ENCODE measurements at places on chromosomes 12 and 14.
A peak's percentile ranks its signal among the peaks of the same experiment; 100 is the strongest.

DNA sequence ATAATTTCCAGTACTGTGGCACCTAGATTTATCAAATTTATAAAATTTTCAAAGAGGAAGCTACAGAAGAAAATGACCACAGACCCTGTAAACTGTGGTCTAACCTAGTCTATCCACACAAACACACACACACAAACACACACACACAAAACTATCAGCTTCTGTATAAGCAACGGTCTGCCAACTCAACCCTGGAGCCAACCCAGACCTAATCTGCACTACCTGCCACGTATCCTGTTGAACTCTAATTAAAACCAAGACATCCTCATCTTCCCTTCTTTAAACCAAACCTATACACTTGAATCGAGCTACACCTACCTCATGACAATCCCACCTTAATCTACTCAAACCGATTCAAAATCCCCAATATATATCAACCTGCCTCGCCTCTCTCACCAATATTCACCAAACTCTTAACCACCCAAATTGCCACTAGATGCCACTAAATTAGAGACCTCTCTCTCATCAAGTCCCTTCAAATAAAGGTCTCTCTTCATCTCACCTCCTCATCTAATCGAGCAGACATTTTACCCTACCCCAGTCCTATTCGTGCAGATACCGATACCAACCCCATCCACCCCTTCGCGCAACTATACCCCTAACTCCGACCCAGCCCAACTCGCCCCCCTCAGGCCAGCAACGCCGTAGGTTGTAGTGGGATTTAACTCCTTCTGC lies 808 bp downstream of the ACIN1 start:
- DNase-seq: no peak

GRCh38 chr14:33510063-33510481 lies 440.8 kb downstream of the EGLN3 start:
- DNase-seq: no peak

GRCh38 chr14:76227450-76228050 lies 75.8 kb downstream of the GPATCH2L start:
- DNase-seq: no peak

DNA sequence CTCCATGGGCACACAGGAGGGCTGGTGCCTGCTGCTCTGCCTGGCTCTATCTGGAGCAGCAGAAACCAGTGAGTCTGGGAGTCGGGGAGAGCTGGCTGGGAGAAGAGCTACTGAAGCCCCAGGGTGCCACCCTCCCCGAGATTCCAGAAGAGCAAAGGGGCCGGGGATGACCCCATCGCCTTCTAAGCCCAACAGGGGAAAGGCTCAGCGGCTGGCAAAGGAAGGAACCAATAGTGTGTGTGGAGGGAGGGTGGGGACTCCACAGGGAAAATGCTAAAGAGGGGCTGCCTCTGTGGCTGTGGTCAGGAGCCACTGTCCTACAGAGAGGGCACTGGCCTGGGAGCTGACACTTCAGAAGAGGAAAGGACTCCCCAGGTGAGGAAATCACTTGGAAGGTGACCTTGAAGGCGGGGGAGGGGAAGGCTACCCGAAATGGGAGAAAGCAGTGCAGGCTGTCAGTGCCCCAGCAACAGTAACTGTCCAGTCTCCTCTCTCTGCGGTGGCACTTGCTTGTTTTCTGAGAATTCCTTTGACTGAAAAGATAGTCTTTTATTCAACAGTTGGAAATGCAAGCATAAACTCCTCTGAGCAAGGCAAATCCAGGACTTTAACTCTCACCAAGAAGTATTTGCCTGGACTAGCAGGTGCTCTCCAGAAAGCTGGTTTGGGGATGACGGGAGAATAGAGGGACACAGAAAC lies 552 bp downstream of the TAPBPL start:
- no peak for DNase-seq

- DNase-seq: no peak
Observed at GRCh38 chr14:105305345-105305744, 4.5 kb upstream of the BRF1 start.

DNA sequence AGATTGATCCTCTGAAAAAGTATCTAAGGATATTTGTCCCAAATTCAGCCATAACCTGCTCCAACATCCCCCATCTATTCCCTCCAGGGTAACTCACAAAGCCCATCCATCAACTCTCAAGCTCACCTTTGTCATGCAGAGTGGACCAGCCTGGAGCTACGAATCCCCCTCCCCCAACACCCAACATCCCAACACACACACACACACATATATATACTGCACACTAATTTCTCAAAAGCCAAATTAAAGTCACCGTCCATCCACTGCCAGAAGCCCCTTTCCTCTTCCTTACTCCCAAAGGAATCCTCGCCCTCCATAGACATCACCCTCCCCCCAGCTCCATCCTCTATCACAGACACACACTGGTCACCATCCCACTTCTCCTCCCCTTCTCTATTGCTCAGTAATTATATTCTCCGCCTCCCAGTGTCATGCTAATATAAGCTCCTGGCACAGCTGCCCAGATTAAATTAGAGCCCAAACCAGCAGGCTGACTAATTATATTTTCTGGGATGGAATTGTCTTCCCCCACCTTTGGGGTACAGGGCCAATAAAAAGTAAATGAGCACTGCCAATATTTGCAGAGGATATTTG lies 13.5 kb upstream of the TESPA1 start:
- DNase-seq: no peak

DNA sequence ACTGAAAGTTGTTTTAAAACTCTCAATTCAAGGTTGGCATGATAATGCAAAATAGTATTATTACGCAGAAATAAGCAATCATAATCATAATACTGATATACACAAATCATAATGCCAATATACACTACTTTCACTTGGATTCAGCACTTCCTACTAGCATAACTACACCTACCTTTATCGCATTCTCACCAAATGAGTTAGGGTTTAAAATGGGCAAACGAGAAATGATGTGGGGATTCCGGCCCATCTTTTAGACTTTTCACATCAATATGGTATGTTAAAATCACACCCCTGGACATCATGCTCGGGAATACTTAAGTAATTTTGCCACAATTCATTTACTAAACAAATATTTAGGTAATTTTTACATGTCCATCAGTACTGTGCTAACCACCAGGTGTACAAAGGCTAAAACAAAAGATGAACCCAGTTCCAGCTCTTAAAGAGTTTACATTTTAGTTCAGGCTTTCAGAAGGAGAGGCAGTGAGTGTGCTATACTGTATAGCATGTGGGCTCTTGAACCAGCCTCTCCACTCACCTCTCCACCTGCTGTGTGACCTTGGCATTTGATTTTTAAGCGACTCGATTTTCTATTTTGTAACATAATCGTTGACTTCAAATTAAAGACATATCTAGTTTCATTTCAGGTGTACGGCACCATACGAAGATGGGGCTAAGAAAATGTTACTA lies 1.1 kb upstream of the USP15 start:
- no peak for DNase-seq

DNA sequence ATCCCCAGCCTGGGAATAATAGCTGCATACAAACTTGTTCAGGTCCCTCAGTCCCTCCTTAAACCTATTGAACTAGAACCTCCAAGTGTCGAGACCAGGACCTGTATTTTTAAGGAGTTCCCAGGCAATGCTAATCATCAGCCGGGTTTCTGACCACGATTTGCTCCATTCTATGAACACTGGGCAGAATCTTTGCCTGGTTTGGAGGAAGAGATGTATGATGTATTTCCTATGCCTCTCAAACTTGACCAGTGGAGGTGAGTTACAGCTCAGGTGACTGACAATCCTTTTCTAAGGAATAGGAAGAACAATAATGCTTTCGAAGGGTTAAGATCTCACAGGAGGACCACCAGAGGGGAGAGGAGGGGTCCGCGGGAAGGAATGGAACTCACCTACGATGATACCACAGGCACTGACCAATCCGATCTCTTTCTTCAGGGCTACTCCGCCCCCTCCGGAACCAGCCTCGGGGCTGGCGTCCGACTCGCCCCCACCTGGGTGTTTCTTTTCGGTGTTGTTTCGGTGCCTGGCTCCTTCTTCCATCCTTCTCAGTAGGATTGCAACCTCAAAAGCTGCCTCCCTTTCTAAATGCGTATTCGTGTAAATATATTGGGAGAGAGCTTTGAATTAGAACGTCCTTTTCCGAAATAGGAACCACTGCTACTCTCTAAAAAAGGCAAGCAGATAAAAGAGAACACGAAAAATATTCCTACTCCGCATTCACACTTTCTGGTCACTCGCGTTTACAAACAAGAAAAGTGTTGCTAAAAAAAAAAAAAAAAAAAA lies 895 bp downstream of the SLC7A8 start:
- peak; percentile 8 for DNase-seq

DNA sequence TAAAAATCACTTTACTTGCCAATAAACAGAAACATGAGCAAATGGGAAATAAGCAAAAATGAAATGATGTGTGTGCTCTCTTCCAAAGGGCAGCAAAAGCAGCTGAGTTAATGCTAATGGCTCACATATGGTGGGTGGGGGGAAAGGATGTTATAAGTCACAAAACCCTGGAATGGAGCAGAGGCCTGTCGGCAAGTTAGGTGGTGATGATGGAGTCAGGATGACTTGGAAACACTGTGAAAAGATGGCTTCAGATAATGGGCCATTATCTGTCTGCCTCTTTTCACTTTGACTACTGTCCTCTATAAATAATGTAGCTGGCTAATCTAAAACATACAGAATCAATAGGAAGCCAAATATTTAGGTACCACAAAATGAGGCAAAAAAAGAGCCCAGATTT lies 228.7 kb downstream of the APAF1 start:
- no peak for DNase-seq

GRCh38 chr14:105275267-105275946 lies 25.4 kb downstream of the BRF1 start:
- no peak for DNase-seq

DNA sequence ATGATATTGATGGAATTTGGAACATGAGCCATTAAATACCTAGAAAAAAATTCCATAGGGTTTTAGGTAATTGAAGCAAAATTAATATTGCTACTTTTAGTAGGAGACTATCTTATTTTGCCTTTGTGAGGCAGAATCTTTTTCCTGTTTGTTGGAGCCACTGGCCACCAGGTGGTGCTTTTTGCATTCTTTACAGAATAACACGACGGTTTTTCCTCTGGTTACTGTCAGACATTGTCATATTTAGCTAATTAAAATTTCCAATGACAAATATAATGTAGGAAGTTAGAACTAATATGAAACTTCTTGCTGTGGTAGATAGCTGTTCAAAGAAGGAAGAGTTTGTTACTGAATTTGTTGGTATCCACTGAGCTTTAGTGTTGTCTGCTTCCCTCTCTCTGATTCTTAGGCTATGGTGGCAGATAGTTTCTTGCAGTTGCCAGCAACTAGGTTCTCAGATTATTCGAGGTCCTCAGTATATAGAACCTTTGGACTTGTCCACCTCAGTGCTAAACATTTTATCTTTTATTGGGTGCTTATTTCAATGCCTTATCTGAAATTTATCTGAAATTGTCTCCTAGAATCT lies 25.7 kb downstream of the RAB21 start:
- DNase-seq: peak; percentile 6

DNA sequence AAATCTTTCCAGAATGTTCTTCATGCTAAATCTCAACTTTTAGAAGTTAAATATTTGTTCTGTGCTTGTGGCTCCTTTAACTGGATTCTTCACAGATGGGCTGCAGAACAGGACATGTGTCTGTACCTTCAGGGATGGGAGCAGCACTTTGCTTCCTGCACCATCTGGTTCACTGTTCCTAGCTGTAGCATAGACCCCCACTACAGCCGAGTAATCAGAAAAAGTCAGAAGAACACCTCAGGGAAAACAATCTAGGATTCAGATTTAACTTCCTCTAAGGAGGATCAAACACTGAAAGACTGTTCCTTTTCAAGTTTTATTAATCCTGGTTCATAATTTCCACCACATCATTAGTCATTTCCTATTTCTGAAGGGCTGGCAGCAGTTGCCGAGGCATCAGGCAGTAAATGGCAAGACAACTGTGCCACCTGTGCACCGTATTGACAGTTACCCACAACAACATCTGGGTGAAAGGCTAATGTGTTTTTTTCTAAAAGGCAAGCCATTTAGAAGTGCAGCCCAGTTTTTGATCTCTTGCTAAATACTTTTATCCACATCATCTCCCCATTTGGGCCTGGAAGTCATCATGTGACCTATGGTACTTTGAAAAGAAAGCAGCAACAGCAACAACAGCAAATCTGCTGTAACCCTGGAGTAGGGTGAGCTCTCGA lies 212.8 kb upstream of the BMP4 start:
- DNase-seq: no peak

- peak; percentile 10 for DNase-seq
Observed at GRCh38 chr12:96034621-96035282, 635 bp downstream of the LTA4H start.

GRCh38 chr14:72781561-72782508 lies 112.1 kb downstream of the DPF3 start:
- no peak for DNase-seq

- no peak for DNase-seq
Observed at GRCh38 chr14:32259368-32260013, 56.4 kb upstream of the RNU6-8 start.

- DNase-seq: no peak
Observed at GRCh38 chr12:109726511-109727038, 12.9 kb downstream of the FAM222A start.

DNA sequence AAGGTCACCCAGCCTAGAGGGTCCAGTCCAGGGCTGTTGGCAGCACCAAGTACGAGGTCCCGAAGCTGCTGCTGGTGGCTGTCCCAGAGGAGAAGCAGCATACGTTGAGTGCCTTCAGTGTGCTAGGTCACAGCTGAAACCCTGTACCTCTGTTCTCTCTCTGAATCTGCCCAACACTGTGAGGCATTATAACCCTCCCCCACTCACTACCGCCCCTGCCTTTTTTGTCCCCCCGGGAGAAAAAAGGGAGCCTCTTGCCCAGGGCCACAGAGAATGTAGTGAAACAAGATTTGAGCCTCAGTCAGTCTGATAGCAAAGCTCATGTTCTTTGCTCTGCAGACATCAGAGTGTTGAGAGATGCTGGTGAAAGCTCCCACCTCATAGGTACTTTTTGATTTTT lies 53.4 kb downstream of the PPP2R5C start:
- DNase-seq: no peak

GRCh38 chr12:54678131-54678530 lies 30.0 kb upstream of the DCD start:
- DNase-seq: no peak

DNA sequence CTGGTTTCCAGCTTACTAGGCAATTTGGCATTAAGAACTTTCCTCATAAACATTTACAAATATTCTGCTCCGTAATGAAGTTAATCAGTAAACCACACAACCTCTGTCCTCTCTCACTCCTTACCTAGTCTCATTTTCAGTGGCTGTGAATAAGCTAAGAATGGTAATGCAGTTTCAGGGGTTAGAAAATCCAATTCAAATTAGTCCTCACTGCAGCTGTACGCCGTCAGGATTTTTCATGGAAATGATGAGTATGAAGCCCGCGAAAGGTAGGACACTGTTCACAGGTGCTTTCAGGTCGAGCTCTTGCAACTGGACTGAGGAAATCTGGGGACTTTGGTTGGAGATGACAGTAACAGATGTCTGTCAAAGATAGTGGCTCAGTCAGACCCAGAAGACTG lies 29.6 kb downstream of the NR1H4 start:
- DNase-seq: no peak
